ENCODE measurements at places on chromosomes 2 and 18. TPM values are rescaled to one million over a fixed set of nuclear protein-coding genes. Genes with fewer than 3 reads are reported as not detected.

Gene CD302
- total RNA-seq = 19.1 TPM

Gene CIB4
- total RNA-seq = not detected

Gene GAL3ST2
- 61.9 TPM for total RNA-seq

Gene C2orf66
- total RNA-seq = not detected

Gene REG3G
- total RNA-seq = not detected

Gene PAX8
- 1.6 TPM for total RNA-seq

Gene IL36B
- total RNA-seq = not detected

Gene SCTR
- total RNA-seq = not detected

Gene GAD1
- total RNA-seq = not detected

Gene RAB27B
- 1.2 TPM for total RNA-seq

Gene ACOXL
- total RNA-seq = not detected

Gene FIGN
- 1.2 TPM for total RNA-seq

Gene NT5C1B
- not detected for total RNA-seq

DNA sequence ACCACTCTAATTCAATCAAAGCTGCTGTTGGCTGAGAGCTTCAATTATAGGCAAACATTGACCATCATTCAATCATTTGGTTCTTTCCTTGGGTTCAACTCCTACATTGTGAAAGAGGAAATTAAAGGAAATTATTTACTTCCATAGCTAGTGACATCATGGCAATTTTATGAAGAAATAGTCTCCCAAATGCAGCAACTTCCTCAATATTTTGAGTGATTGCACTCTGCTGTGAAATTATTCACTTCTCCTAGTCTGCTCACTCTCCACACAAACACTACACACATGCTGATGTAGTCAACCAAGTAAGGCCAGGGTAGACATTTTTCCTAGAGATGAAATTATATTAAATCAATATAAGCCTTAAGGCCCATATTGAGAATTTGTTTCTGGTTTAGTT lies 86.7 kb upstream of the NCKAP5 start:
- no peak for DNase-seq

DNA sequence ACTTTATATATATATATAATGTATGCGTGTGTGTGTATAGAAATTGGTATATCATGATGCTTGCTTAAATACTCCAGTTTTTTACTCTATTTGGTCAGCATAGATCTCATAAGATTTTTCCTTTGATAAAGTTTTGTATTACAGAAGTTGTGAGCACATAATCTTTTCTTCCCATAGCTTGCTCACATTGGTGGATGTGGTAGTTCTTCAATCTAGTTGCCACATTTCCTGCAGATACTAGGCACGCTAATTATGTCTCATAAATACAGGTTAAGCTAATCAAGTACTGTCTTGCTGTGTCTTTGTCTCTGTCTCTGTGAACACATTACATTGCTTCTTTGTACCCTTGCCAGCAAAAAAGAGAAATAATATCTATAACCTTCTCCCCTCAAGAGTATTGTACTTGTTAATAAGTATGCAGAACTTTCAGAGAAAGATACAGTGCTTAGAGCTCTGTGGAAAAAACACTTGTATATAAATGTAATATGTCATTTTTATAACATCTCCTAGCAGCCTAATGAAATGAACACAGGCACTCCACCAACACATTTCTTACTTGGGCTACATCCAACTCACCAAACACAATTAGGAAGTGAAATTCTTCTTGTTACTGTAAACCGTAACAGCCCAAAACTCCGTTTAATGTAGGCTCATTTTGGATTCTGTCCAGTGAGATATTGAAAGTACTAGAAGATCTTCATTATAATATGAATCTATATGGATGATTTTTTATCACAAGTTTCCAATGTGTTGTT lies 306.7 kb upstream of the SLC8A1 start:
- no peak for DNase-seq

GRCh38 chr2:145740302-145740701 lies 1220.4 kb upstream of the ZEB2 start:
- no peak for DNase-seq

DNA sequence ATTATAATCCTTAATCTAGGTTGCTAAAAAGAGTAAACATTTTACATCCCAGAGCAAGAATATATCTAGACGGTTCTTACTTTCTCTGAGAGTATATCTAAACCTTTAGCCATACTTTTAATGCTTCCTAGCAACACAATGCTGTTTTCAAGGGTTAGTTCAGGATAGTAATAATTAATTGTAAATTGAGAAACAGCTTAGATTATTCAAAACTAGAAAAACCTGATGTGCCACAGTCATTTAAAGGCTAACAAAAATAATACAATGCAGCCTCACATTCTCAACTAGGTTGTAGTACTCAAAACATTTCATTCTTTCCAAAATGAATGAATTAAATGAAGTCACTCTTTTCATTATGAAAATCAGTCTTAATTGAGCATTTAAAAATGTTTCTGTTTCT lies 103.2 kb upstream of the OTX1 start:
- no peak for DNase-seq

- no peak for DNase-seq
These were observed 8.4 kb downstream of the HOXD3 start for GRCh38 chr2:176165370-176166050.

GRCh38 chr2:188869550-188869949 lies 104.6 kb upstream of the COL3A1 start:
- DNase-seq = no peak

DNA sequence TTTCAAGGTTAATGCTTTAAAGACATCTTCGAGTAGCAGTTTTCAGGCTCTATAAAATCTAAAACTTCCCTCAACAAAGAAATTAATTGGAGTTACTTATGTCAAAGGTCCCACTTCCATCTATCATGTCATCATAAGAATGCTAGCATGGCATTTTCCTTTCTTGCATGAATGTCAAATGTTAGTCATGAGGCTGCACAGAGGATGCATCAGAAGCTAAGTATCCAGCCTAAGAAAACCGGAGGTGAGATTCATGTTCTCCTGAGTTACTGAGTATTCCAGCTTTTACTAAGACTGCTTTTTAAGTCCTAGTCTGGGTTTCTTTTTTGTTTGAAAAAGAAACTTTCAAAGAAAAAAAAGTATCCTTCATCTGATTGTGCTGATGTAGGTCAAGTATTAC lies 130.6 kb upstream of the CDH19 start:
- DNase-seq = no peak

GRCh38 chr2:77147153-77147552 lies 375.0 kb downstream of the LRRTM4 start:
- DNase-seq = no peak

- DNase-seq = no peak
These were observed 189.7 kb downstream of the ADCYAP1 start for GRCh38 chr18:1094409-1094808.

DNA sequence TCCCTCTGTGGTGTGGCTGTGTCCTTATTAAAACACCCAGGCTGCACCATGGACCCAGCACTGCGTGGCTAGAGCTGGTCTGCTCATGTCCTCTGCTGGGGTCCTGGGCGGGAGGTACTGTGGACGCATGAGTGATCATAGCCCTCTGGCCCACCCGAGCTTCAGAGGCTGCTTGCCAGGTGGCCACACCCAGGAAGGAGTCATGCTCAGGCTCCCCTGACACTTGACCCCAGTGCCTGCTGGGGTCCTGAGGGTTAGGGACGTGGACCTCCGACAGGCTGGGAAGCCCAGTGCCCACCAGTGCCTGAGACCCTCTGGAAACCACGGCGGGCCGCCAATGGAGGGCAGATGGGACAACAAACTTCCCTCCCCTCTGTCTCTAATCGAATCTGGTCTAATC lies 66.3 kb upstream of the HS6ST1 start:
- DNase-seq = no peak

GRCh38 chr2:202564226-202564625 lies 70.5 kb upstream of the FAM117B start:
- DNase-seq = no peak

- DNase-seq = no peak
These were observed 57.6 kb downstream of the BOLA3 start for GRCh38 chr2:74089816-74090745.

GRCh38 chr2:21930226-21930625 lies 806.5 kb downstream of the TDRD15 start:
- DNase-seq = no peak

DNA sequence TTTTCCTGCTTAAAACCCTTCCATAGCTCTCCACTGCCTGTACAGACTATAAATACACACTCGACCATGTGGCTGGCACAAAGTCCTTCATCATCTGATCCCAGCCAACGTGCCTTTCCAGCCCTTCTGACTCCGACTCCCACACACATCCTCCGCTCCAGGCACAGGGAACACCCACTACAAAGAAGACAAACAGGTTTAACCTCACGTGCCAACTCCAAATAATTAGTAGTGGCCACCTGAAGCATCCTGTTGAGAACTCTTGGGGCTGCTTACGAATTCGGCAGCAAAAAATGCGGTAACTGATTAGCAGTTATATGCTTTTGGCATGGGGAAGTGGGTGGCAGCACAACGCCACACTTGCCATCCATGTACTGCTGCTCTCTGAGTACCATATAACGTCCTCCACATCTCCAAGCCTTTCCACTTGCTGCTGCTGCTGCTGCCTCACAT lies 12.1 kb downstream of the SPIRE1 start:
- no peak for DNase-seq

DNA sequence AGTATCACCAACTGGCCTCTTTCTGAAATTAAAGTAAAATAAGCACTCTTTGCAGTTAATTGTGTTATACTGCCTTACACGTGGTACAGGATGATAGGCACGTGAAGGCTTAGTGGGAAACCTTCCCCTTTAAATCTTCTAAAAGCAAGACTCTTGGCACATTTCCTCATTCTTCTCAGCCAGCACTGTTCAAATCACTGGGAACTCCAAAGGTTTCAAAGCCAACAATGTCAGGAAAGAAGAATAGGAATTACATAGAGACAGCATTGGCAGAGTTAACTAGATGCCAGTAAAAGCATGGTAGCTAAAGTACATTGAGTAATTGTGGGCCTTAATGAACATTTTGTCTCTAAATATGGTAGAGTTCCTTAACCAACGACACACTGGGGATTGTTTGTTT lies 96.4 kb downstream of the DTNA start:
- DNase-seq = no peak

DNA sequence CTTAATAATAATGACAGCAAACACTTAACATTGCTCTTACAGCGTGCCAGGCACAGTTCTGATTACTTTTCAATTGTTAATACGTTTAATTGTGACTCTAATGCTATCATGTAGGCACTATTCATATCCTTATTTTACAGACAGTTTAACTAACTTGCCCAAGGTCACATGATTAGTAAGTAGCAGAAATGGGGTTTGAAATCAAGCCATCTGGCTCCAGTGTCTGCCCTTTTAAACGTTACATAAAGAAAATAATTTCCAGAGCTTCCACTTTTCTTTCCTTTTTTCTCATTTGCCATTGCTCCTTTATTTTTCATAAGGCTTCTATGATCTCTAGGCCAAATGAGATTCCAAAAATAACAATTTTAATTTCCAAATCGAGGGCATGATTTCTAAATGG lies 50.6 kb upstream of the IKZF2 start:
- no peak for DNase-seq

DNA sequence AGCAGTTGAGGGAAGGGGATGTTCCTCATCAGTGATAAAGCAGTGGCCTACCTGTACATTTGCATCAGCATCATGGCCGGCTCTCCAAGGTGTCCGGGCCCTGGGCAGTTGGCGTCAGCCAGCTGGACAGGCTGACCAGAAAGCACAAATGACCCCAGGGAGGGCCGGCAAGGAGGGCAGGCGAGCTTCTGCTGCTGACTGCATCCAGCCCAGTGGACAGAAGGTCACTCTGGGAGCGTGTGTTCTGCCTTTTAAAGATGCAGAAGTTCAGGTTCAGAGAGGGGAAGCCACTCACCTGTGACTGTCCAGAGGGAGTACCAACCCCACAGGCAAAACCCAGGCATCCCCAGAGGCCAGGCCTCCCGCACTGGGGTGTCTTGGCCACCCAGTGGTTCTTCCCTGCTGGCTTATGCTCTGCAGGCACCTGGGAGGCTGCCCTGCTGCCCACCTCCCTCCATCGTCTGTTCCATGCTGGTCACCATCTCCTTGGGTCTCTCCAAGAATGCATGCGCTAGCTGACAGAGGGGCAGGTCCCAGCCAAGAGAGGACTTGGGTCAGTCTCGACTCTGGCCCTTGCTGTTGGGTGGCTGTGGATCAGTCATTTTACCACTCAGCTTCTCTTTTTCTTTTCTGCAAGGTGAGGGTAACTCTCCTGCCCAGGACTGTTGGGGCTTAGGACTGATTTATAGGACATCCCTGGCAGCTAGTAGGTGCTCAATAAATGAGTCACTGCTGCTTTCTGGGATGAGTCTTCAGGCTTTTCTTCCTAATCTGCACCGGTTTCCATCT lies 89.9 kb downstream of the INHBB start:
- no peak for DNase-seq

GRCh38 chr2:108934583-108935245 lies 54.3 kb downstream of the EDAR start:
- no peak for DNase-seq

GRCh38 chr2:239577935-239578334 lies 177.1 kb upstream of the HDAC4 start:
- no peak for DNase-seq

- DNase-seq = no peak
These were observed 55.9 kb downstream of the CACNB4 start for GRCh38 chr2:152042636-152043615.

DNA sequence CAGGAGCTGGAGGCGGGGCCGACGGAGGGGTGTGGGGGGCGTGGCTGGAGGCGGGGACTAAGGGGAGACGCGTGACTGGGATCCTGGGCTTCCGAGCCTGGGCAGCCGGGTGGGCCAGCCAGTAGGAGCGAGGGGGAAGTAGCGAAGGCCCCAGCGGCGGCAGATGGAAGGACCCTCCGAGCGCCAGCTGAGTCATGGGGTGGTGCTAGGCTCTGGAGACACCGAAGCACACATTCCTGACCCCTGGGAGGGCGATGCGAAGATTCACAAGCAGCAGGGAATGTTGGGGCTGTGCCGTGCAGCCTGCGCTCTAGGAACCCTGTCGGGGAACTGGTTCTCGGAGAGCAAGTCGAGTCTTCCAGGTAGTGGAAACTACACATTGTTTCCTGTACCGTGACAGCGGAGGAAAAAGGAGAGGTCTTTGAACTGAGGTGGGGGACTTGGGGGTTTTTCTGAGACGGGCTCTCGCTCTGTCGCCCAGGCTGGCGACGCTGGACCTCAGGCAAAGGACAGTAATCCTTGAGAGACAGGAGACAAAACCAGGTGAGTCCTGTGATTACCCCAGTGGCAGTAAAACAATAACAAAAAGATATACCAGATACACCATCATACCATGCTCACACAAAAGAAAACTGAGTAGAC lies 650 bp upstream of the AFG3L2 start:
- DNase-seq = no peak

DNA sequence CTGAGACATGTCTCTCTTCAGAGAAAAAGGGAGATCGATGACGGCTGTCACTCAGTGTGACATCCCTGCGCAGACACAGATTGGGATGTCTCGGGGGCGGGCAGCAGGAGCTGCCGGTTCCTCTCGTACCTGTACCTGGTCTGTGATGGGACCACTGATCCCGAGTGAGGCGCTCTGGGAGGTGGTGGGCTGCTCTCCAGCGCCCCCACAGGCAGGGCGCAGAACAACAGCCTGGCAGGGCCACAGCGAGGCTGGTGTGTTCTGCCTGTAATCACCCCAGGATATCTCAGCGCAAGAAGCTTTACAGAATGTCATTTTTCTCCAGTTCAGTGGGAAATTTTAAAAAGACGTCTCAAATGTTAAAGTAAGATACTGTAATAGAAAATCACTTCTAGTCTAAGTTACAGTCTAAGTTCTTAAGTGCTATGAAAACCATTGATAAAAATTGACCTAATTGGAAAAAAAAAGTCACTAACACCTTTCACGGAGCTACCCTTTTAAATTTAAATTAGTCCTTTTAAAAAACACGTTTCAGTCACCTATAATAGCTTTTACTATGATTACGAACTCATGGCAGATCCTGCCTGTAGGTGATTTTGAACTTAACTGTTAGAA lies 189.8 kb downstream of the SNTG2 start:
- no peak for DNase-seq

- DNase-seq = no peak
These were observed 6.3 kb downstream of the THUMPD2 start for GRCh38 chr2:39772812-39773152.

All from transverse colon (tissue), 4 donors.